ENCODE measurements at places on chromosomes 6 and 20. TPM values are rescaled to one million over a fixed set of nuclear protein-coding genes. Genes with fewer than 3 reads are reported as not detected.

GRCh38 chr6:83273596-83273995 lies 80.4 kb downstream of the RWDD2A start:
- DNase-seq: no peak

- DNase-seq: no peak
Observed at GRCh38 chr6:137665342-137665934, 171.2 kb upstream of the OLIG3 start.

- DNase-seq: no peak
Observed at GRCh38 chr6:5099537-5099936, 14.4 kb downstream of the PPP1R3G start.

DNA sequence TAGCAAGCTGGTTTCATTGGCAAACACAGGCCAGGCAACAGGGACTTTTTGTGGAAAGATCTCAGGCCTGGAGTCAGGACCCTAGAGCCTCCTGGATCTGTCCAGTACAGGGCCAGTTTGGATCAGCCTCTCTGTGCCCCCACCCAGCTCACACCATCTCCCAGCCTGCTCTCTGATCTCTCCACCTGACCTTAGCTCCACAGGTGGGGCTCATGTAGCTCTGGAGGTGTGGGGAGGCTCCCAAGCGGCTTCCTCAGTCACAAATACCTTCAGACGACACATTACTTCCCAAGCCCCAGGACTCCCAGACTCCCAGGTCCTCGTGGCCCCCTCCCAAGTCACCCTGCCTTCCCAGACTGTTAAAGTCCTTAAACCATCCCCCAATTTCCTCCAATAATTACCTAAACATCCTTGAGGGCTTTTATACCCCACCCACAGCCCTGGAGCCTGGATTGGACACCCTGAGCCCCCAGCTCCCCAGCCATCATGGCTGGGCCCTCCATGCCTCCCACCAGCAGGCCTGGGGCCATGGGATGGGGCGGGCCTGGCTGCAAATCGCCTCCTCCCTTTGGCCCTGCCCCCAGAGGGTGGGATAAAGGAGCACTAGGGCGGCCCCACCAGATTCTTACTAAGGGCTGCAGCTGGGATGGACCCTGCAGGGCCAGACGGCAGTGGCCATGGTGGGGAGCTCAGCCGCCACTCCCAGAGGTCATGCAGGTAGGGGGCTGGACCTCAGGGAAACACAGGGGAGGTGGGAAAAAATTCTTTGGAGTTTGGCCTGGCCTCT lies 15.9 kb upstream of the FANCE start:
- DNase-seq: no peak

DNA sequence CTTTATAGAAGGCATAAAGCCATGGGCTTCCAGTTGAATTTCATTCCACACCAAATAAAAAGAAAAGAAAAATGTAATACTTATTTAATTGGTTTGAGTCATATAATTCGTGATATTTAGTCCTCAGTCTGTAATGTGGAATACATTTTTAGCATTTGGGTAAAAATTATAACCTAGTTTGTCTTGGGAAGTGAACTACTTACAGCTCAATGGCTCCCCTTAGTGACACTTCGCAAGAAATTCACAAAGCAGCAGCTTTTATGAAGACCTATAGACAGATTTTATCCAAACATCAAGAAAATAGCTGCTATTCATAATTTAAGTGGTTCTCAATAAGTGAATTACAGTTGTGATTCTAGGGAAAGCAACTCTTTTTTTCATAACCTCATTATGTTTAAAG lies 72.1 kb downstream of the RSPO3 start:
- peak; percentile 25 for DNase-seq

GRCh38 chr6:153484056-153484455 lies 353.0 kb upstream of the RGS17 start:
- DNase-seq: no peak

DNA sequence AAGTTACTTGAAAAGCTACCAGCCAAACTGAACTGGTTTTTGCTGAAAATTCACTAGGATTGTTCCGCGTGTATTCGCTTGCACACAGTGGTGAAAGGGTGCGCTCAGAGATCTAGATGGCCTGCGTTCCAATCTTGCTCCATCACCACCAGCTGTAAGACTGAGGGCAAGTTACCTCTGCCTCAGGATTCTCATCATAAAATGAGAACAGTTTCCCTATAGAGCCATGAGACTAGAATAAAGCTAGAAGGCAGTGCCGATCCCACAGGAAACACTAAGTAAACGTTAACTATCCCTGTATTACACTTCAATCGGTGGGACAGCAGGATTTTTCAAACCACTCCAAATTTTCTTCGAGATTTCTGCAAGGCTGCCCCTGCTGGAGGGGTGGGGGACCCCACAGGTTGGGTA lies 838 bp downstream of the AHCY start:
- DNase-seq: no peak

DNA sequence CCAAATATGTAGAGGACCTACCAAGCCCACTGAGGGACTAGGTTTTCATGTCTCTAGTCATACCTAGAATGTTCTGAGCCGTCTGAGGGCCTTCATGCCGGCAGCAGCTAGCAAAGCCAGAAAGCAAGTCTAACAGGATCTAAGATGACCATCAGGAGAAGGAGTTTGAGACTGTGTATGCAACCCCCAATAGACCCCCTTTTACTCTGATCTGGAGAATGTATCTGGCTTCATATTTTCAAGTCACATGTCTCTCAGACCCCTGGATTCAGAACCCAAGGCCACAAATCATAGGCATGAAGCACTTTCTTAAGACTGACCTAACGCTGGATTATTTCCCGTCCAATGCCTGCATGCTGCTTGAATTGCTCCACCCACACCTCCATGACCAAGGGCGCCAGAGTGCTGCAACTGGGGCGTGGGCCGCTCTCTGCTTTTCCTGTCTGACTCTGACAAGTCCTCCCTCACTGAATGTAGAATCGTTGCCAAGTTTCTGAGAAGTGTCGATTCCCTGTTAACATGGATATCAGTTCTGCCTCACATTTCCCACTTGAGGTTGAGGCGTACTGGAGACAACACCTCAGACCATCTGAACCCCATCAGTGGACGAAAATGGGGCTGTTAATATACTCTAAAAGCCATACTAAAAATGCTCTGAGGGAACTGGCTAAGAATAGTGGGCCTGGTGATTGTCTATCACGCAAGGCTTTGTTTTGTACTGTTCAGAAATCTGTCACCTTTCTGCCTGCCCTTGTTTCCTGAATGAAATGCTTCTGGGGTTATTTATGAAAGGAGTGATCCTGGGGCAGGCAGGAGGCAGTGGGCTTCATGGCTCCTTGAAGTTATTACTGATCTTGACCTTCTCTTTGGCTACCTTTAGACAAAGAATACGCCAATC lies 23.9 kb upstream of the ASXL1 start:
- DNase-seq: no peak

DNA sequence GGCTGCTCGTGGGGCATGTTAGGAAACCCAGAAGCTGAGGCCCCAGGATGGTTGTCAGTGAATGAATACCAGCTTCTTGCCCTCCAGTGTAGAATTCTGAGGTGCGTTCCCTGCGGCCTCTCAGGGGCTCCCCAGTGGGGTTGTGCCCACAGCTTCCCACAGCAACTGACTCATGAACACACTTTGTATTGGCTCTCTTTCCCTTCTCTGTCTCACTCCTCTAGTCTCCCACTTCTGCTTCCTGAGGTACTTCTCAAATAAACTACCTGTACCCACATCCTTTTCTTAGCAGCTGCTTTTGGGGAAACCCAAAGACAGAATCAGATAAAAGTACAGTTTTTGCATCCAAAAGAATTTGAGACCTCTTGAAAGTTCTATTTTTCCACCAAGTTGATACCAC lies 107.7 kb upstream of the JAG1 start:
- no peak for DNase-seq

- DNase-seq: no peak
Observed at GRCh38 chr6:139736325-139736906, 362.0 kb upstream of the CITED2 start.

DNA sequence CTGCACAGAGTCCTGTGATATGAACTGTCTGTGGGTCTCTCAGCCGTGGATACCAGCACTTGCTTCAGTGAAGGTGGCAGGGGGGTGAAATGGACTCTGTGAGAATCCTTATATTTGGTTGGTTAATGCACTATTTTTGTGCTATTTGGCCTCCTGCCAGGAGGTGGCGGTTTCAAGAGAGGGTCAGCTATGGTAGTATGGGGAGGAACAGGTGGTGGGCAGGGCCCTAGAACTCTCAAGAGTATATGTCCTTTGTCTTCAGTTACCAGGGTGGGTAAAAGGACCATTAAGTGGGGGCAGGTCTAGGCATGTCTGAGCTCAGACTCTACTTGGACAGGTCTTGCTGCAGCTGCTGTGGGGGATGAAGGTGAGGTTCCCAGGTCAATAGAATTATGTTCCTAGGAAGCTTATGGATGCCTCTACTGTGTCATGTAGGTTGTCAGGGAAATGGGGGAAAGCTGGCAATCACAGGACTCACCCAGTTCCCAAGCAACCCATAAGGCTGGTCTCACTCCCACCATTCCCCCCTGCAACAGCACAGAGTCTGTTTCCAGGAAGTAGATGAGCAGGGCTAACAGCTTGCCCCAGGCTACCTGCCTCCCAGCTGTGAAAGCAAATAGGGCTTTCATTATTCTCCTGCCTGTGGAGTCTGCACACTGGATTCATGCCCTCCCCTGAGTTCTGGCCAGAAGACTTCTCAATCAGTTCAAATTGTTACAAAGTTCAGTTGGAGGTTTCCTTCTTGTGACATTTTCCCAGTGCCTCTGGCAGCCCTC lies 56.8 kb upstream of the PHIP start:
- DNase-seq: no peak

- DNase-seq: no peak
Observed at GRCh38 chr6:167826896-167827582, at the start of gene AFDN. Gene AFDN (plus strand): TSS chr6:167826911. CDS start chr6:167827133, 222 bp downstream.

- DNase-seq: no peak
Observed at GRCh38 chr6:151835396-151835795, 27.9 kb downstream of the ESR1 start.

BCAS1 gene
- total RNA-seq: 0.07 TPM

HLA-G gene
- total RNA-seq: not detected

IL17A gene
- total RNA-seq: not detected

TRIM40 gene
- total RNA-seq: not detected

Measured in A172 (cell line).